ENCODE measurements at places on chromosomes 7 and 10.
A peak's percentile ranks its signal among the peaks of the same experiment; 100 is the strongest.

DNA sequence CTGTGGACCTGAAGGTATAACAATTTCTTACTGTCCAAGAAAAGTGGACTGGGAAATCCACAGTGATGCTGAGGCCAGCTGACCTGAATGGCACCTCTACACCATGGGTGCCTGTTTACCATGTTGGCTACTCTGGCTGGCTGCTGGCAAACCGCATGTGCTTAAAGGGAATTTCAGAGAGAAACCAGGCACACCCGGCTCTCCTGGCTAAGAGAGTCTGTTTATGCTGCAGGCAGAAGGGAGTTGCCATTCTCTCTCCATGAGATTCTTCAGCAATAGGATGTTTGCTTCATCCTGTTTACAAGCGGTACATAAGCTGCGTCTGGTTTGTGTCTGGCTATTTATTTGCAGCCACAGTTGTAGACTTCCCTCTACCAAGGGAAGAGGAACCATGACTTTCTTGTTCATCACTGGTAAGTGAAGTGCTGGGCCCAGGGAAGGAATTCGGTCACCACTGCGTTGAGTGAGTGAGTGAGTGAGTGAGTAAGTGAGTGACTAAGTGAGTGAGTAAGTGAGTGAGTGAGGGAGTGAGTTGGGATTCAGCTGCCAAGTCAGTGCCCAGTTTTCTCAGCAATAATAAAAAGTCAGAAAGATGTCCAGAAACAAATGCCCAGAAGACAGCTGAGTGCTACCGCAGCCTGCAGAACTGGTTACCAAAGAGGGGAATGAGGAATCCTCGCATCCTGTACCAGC is 90.4 kb downstream of the COBL start:
- no peak for DNase-seq

- no peak for DNase-seq
These were observed 28.3 kb downstream of the CCM2 start for GRCh38 chr7:45028138-45028919.

DNA sequence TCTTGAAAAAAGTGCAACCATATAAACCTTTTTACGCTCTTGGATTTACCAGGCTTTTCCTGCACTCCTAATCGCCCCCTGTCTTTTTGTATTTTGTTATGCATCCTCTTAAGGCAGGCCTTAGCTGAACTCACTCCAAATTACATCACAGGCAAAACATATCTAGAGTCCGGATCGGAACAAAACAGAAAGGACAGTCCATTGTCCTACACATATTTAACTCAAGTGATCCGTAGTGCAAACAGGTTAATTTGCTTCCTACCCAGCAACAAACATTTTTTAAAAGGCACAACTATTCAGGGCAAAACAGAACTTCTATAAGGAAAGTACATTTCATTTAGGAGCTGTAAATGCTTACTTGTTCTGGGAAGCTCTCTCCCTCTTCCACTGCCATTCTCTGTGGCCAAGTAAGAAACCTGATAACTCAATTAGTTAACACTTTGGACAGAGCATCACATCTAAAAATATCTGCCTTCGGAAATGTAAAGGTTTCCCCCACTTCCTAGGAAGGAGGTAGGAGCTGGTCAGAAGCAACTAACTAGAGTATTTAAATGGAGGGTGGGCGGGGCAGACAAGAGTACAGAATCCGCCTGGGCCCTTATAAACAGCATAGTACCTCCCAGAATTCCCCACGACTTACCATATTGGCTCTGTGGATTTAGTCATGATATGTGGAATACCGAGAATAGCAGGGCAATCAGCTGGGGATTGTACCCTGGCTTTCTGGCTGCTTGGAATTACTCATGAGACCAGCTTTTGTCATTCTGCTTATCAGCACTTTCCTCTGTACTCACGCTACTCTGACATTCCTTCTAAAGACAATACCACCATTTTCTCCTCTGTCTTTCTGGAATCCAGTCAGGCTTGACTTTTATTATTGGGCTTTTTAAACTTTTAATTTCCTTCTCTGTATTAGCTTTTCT is 89.5 kb downstream of the ANK3 start:
- DNase-seq = peak; percentile 69

DNA sequence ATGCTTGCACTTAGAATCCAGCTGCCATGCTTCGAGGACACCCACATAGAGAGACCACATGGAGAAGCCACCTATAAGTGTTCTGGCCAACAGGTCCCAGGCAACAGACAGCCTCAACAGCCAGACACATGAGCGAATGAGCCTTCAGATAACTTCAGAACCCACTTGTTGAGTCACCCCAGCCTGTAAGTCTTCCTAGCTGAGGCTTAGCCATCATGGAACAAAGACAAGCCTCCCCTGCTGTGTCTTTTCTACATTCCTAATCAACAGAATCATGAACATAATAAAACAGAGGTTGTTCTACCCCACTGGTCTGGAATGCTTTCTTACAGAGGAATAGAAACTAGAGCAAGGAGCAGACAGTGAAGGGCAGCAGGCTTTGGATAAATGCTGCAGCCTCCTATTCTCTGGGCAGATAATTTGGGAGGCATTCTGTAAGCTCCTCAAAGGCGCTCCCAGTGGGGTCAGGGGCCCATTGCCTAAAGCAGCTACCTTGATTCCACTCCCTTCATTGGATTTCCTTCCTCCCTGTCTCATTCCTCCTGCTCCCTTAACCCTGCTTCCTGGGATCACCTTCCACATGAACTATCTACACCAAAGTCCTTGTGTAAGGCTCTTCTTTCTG is 4.6 kb downstream of the TLL2 start:
- DNase-seq = no peak

- no peak for DNase-seq
These were observed 734 bp downstream of the CHST3 start for GRCh38 chr10:71964743-71965515.

- no peak for DNase-seq
These were observed 185.7 kb upstream of the FZD8 start for GRCh38 chr10:35827783-35828182.

GRCh38 chr10:64626924-64627323 is 1105.7 kb downstream of the REEP3 start:
- no peak for DNase-seq

DNA sequence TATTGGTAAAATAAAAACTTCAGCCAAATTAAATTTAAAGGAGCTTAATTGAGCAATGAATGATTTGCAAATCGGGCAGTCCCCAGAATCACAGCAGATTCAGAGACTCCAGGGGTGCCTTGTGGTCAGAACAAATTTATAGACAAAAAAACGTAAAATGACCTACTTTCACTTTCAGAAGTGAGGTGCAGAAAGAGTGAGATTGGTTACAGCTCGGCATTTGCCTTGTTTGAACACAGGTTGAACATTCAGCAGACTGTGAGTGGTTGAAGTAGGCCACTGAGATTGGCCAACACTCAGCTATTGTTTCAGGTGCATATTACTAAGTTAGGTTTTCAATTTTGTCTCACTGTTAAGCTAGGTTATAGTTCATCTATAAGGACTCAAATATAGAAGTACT is 153.4 kb downstream of the BICC1 start:
- no peak for DNase-seq

GRCh38 chr10:28694530-28694929 is 17.2 kb downstream of the BAMBI start:
- DNase-seq = no peak

DNA sequence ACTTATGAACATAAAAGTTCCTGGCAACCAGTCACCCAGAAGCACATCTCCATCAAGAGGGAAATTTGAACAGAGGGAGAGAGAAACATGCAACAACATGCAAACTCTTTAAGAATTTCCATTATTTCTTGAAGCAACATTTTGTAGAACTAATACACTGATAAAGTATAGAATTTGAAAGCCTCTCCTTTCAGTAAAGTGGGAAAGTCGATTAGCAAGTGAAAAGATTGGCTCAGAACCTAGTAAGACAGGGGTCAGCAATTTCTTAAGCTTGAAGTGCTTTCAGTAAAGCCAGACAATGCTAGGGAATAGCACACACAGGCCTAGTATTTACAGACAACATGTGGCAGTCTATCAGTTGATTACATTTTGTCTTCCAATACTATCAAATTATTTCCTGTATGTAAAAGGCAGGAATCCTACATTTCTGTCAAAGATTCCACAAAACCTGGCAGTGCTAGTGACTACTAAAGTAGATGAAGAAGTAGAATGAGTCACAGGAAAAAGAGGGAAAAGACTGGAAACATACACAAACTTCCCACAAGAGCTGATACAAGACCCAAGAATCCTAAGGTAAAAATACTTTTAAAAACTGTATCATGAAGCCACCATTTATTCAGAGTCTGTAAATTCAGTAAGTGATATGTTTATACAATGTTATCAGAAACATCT is 25.2 kb downstream of the DNAJC1 start:
- DNase-seq = no peak

DNA sequence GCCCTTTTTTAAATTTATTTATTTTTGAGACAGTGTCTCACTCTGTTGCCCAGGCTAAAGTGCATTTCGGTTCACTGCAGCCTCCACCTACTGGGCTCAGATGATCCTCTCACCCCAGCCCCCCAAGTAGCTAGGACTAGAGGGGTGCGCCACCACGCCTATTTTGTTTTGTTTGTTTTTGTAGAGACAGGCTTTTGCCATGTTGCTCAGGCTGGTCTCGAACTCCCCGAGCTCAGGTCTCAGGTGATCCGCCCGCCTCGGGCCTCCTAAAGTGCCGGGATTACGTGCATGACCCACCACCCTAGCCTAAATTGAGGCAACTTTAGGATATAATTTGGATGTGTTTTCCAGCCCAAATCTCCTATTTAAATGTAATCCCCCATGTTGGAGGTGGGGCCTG is 805 bp downstream of the ZNF736 start:
- no peak for DNase-seq
